NCI-H1105 (cell line): ENCODE measurements at places on chromosomes 7 and 10.

DNA sequence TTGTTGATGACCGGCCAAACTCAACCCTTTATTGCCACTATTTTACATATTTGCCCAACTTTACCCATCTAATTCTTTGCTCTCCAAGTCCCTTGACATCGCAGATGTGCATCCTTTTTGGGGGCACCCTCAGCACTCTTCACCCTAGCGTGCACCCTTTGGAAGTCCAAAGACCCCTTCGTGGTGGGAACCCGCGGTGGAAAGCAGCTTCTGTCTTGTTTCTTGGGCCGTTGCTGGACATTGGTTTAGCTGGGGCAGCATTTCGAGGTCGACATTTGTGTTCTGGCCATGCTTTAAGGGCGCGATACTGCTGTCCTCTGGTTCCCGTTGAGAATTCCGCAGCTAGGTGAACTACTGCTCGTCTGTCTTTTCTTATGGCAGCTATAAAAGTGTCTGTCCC, 326 bp upstream of the PAPOLB start:
- no peak for DNase-seq

DNA sequence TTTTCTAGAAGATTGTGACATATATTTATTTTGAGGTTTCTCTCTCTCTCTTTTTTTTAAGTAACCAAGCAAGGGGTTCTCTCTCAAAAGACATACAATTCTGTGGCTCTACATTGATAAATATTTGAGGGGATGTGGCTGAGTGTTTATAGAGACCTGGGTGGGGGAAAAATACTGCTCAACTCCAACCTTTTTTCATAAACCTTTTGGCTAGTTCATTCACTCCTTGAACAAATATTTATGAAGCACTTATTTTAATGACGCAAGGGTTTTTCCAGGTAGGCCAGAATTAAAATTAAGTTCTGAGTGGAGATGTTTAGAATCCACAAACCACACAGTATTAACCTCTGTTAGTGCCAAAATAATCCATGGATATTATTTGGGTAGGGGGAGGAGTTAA, 100.2 kb downstream of the PTPRE start:
- no peak for DNase-seq

- no peak for DNase-seq
These were observed 656.9 kb downstream of the CNTNAP2 start for GRCh38 chr7:146773506-146773905.

GRCh38 chr10:110504111-110504735, 6.5 kb downstream of the DUSP5 start:
- no peak for DNase-seq

- no peak for DNase-seq
These were observed 374.8 kb upstream of the AKR1E2 start for GRCh38 chr10:4450981-4451908.
